Caudate nucleus (tissue), 63 donors: ENCODE measurements at places on chromosomes 4 and X.

DNA sequence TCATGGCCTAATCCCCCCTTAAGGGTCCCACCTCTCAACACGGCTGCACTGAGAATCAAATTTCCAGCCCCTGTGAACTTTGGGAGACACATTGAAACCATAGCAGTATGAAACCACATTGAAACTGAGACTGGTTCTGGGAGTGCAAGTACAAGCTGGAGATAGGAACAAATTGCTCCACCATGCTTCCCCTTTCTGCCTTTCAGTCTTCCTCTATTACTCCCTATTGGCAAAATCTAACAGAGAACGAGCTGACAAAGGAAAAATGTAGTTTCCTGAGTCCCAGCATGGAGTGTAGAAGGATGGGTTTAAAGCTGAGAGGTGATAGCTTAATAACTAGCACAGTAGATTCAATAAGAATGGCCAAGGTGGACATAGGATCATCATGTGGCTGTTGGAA, 161.7 kb upstream of the RPL34 start:
- DNase-seq: no peak

GRCh38 chr4:83024233-83024632, 10.8 kb upstream of the COPS4 start:
- DNase-seq: no peak

DNA sequence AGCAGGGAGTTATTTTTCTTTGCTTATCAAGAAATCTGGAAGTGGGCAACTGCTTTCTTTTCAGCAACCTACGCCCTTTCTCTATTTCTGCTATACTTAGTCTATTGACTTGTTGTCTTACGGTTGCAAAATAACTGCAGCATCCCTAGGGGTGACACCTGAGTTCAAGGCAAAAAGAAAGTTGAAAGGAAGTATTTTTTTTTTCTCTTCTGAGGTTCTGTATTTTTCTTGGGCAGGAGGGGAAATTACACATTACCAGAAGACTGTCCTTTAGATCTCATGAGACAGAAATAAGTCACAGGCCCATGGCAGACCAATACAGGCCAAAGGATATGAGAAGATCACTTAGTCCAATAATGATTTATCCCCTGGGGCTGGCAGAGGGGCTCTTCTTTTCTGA, 204.7 kb upstream of the CASK start:
- no peak for DNase-seq

- DNase-seq: peak; percentile 7
These were observed 153.8 kb upstream of the AGA start for GRCh38 chr4:177596035-177596434.

DNA sequence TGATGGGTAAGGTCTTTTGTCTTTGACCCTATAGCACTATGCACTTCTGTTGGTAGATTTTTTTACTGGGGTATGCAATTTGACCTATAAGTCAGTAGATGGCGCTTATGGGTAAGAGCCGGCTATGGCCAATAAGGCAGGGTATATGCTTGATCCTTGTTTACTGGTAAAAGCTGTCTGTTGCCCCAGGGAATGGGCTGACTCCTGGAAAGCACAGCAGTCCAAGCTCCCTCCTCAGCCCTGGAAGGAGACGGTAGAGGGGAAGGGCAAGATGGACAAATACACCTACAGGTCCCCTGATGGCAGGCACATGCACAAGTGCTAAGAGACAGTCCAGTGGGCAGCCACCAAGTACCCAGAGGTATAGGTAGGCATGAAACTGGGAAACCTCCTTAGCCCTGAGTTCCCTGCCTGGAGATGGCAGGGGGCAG, 63.7 kb downstream of the ADAMTS3 start:
- DNase-seq: no peak

GRCh38 chrX:7286168-7286837, 138.3 kb upstream of the PUDP start:
- DNase-seq: no peak

DNA sequence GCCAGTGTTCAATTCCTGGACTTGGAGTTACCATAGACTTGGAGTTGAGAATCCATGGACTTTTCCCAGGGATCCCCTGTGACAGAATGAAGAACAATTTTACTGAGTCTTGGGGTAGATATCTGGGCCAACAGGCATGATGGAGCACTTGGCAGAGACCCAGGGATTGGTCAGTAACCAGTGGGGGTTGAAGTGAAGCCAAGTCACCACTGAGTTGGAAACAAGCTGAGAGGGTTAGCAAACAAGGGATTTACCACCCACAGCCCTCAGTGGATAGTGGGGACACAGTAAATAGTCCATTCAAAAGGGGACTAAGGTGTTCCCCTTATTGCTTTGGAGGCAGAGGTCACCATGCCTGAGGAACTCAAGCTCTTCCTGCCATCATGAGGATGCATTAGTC, 281.7 kb downstream of the PPP1R2C start:
- no peak for DNase-seq

DNA sequence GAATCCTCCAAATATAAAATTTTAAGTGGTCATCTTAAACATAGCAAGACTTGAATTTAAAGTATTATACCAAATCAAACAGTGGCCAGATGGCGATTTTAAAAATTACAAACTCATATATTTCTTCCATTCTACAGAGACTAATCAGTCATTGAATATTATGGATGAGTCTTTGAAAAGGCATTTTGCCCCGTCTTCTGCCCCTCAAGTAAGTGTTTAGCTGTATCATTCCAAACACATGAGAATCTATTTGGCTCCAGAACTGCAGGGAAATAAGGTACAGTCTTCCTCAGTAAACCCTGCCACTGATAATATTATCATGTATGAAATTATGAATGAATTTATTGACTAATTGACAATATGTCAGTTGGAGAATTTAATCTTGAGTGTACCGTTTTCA, 191.0 kb downstream of the SLC7A11 start:
- no peak for DNase-seq

DNA sequence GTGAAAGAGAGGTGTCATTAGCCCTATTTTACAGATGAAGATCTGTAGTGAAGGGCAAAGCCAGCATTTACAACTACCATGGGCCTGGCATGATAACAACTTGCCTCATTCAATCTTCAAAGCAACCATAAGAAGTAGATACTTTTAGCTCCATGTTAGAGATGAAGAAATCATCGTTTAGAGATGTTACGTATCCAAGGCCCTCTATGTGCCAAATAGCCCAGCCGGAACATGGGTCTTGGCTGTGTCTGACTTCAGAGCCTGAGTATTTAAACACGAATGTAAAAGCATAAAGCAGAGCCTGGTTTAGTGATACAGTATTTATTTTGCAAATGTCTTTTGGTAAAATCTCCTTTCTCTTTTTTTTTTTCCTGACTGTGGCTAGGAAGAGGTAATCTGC, 197.1 kb downstream of the RASL11B start:
- no peak for DNase-seq

- DNase-seq: no peak
These were observed 31.4 kb downstream of the HMX1 start for GRCh38 chr4:8840006-8840793.

- DNase-seq: no peak
These were observed 10.3 kb upstream of the TMPRSS11A start for GRCh38 chr4:67973608-67974007.

- no peak for DNase-seq
These were observed 62.4 kb downstream of the TRMT44 start for GRCh38 chr4:8502836-8503585.

DNA sequence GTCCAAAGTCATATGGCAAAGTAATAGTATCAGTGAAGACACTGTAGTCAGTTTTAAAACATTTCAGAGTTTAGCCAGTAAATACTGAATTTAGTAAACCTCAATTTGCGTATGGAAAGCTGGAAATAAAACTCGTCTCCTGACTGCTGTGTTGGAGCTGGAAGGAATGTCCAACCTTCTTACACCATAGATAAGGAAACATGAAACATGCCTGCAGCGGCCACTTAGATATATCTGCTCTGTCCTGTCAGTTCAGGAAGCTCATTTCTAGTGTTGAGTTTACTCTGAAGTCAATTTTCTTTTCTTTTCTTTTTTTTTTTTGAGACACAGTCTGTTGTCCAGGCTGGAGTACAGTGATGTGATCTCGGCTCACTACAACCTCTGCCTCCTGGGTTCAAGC, 21.2 kb downstream of the ARHGAP10 start:
- no peak for DNase-seq

DNA sequence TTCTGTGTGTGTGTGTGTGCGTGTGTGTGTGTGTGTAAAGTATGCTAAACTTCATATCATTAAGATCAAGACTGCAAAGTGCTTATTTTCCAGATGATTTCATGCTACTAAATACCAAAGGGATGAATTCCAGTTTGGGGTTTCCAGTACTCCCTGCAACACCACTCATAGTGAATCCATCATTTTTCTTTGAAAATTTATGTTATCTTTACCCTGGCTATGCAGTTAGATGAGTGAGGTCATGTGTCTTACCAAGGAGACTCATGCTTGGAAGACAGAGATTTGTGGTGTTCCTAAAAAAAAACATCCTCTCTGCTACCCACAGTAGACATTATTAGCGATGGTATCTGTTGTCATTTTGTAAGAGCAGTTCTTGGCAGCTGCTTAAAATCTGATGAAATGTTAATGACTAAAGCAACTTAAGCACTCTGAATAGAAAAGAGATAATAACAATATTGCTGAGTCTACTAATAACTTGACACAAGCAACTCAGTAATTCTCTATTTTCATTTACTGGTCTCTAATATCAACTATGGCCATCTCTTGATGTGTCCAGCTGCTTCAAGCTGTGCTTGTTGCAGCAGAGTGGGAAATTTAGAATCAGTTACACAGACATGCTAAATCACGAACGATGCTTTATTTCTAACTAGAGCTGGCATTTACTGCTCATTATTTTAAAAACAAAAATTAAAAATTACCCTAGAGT, 1953.0 kb upstream of the IGFBP7 start:
- DNase-seq: no peak

- no peak for DNase-seq
These were observed 31.6 kb upstream of the ARHGEF6 start for GRCh38 chrX:136812286-136812685.

GRCh38 chrX:15366506-15367352, 17.5 kb downstream of the VEGFD start:
- no peak for DNase-seq

GRCh38 chrX:76279007-76279406, 106.1 kb downstream of the PBDC1 start:
- DNase-seq: peak; percentile 58

- no peak for DNase-seq
These were observed 237.5 kb downstream of the BCOR start for GRCh38 chrX:39859991-39860861.

GRCh38 chrX:38856670-38857265, 55.5 kb downstream of the MID1IP1 start:
- DNase-seq: no peak

DNA sequence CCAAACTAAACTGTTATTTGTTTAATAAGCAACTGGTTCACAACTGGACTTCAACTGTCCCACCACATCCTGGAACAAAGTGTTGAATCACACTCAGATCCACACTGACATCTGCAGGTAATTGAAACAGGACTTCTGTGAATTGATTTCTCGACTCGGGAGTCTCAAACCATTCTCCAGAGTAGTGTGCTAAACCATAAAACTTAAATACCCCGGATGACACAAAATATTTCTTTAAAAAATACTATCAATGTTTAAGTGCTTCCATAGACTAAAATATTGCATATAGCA, 95.4 kb upstream of the PLAC1 start:
- no peak for DNase-seq

DNA sequence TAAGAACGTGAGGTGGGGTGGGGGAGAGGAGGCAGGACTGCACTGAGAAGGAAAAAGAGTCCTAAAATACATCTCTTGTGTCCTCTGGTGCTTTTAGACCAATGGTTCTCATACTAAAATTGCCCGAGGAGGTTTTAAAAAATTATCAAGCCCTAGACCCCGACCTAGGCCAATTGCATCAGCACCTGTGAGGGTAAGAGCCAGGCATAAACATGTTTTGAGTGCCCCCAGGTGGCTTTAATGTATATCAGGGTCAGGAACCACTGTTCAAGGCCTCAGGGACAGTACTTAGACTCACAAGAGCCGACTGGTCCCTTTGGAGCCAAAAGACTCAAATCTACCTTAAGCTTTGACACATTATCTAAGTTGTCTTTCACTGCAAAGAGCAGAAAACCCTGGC, 37.5 kb upstream of the TMEM150C start:
- DNase-seq: no peak

- DNase-seq: no peak
These were observed 337.3 kb upstream of the HS3ST1 start for GRCh38 chr4:11765849-11766453.

GRCh38 chr4:128590034-128590740, 219.3 kb upstream of the JADE1 start:
- no peak for DNase-seq

GRCh38 chr4:52780617-52781354, 29.6 kb upstream of the ERVMER34-1 start:
- DNase-seq: no peak

DNA sequence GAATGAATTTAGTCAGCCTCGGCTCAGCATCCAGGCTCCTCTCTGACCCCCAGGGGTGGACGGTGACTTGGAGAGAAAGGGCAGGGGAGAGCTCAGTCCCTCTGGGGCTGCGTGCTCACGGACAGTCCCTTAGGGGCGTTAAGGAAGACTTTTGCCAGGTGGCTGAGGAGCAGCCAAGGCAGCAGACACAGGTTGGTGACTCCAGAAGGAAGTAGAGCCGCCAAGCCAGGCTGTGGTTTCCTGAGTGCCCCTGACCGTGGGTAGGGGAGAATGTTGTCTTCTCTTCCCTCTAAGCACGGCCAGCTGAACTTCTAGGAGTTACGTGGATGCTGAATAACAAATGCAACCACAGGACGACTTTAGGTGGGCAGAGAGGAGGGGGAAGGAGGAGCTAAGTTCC, 91.0 kb upstream of the MTM1 start:
- DNase-seq: no peak

DNA sequence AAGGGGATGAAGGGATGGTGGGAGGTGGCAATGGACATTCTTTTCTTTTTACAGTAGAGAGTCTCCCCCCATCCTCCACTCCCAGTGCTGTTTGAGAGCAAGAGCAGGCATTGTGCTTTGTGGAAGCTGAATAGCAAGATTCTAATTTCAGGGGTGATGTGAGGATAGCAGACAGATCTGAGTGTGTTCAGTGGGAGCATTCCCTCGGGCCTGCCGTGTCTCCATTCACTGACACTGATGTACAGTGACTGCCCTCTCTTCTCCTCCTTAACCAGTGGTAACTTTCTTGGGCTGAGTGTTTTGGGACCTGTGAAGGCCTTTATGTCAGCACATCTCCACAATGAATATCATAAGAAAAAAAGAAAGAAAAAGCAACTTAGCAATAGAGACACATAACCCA, 396.6 kb upstream of the RPS6KA3 start:
- no peak for DNase-seq

DNA sequence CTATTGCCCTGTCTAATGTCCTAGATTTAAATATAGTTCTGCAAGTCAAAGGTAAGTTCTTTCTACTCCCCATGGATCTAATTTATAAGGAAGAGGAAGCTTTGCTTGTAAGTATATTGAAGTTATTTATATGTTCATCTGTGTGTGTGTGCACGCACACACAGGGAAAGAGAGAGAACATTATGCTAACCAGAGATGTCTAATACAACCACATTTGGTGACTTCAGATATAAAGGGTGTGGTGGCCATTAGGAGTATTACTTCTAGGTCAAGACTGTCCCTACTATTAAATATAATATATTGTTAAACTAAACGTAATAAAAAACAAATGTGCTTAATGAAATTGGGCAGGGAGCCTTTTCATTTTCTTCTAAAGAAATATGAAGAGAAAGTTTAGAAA, 4.1 kb downstream of the DCK start:
- DNase-seq: no peak
